ENCODE measurements at places on chromosomes 3 and 15. TPM values are rescaled to one million over a fixed set of nuclear protein-coding genes. Genes with fewer than 3 reads are reported as not detected.

The GYG1 gene
- 160 TPM for total RNA-seq

DNA sequence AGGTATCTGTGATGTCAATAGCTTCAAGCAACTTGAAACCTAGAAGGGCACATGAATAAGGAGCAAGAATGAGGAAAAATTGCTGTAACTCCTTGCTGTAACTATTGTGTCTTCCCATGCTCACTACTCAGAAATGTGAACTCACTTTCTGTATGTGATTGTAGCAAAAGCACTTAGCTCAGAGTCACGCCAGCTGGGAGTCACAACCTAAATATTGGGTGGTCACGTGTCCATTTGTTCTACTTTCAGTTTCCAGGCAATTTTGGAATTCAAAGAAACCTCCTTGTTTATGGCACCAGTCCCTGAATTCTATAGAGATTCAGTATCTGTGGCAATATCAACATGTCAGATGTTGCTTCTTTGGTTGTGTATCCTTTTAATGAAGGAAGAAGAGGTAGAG lies 241.6 kb upstream of the AZI2 start:
- no peaks in the 10 kb centered on the region for H3K4me1 ChIP-seq
- no peak overlapping the region for H3K4me3 ChIP-seq
- no peak for DNase-seq
- H3K36me3 ChIP-seq = no peaks in the 10 kb centered on the region

DNA sequence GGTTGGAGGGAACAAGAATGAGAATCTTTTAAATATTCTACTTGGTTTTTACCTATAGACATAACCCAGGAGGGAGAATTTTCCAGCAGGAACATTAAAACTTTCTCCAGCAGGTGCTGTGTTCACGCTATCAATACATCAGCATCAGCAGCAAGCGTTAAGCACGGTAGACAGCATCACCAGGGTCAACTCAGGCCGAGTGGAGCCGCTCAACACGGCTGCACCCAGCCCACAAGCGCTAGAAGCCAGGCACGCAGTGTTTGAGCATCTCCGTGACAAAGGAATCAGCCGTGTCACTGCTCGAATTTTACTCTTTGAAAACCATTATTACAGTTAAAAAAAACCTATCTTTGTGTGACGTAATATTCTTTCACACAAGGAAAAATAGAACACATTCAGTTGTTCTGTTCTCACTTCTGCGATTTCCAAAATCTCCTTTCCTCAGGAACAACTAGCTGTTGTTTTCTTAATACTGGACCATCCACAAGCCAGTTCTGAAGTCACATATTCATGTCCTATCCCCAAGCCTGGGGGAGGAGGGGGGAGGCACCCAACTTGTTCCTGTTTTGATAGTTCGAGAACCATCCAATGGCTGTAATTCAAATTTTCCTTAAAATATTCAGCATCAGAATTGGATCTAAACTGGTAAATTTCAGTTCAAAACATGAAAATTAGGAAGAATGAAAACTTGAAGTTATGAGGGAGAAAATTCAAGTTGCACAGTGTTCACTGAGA lies 77.9 kb downstream of the ADAMTS17 start:
- H3K4me3 ChIP-seq = no peak overlapping the region
- H3K27ac ChIP-seq = no peak overlapping the region
- no peaks in the 10 kb centered on the region for H3K4me1 ChIP-seq
- no peaks in the 10 kb centered on the region for H3K27me3 ChIP-seq
- DNase-seq = peak; percentile 62

DNA sequence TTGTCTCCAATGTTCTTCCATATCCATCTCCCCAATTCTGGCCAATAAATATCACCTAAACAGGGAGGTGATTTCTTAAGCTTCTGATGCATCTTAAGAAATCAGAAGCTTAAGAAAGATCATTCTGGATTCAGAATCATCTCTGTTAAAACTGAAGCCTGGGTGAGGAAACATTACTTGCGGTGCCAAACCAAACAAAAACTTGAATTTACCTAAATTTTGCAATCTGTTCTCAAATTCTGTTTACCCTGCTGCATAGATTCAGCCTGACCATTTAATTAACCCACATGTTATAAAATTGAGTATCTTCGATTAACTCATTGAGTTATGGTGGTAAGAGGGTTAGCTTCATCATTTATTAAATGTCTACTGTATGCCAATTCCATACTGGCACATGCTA lies 204.4 kb upstream of the ZNF385D start:
- H3K4me3 ChIP-seq = no peak overlapping the region
- H3K36me3 ChIP-seq = no peaks in the 10 kb centered on the region
- no peaks in the 10 kb centered on the region for H3K27me3 ChIP-seq
- peaks cover 16% of the 10 kb centered on the region for H3K4me1 ChIP-seq

DNA sequence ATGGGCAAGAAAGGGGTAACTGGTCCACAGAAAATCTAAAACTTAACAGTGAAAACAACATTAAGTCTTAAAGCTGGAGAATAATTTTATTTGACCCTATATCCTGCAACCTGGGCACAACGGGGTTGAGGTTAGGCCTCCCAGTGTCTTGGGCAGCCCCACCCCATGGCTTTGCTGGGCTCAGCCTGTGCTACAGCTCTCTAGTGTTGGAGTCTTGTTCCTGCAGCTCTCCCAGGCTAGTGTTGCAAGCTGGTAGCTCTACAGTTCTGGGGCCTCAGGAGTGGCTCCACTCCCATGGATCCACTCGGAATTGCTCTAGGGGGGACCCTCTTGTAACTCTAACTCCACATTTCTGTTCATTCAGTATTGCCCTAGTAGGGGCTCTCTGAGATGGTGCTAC lies 24.9 kb upstream of the GNB4 start:
- H3K4me1 ChIP-seq = no peaks in the 10 kb centered on the region
- H3K27ac ChIP-seq = no peak overlapping the region
- no peak overlapping the region for H3K4me3 ChIP-seq
- H3K36me3 ChIP-seq = no peaks in the 10 kb centered on the region

DNA sequence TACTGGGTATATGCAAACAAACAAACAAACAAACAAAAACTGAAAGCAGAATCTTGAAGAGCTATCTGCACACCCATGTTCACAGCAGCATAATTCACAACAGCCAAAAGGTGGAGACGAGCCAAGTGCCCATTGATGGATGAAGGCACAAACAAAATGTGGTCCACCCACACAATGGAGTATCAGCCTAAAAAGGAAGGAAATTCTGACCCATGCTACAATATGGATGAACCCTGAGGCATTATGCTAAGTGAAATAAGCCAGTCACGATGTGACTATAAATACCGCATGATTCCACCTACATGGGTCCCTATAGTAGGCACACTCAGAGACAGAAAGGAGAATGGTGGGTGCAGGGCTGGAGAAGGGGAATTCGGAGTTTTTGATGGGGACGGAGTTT lies 24.1 kb downstream of the XPC start:
- peak; percentile 64 for DNase-seq
- H3K27me3 ChIP-seq = no peaks in the 10 kb centered on the region
- peaks cover 76% of the 10 kb centered on the region for H3K36me3 ChIP-seq
- no peak overlapping the region for H3K27ac ChIP-seq
- no peaks in the 10 kb centered on the region for H3K4me1 ChIP-seq
- H3K4me3 ChIP-seq = no peak overlapping the region

All from esophagus muscularis mucosa (tissue), 4 donors.